IPS DF 19.7 (cell line): ENCODE measurements at places on chromosomes 7 and 10.

- no peak for DNase-seq
Observed at GRCh38 chr7:28088901-28089714, 91.5 kb downstream of the JAZF1 start.

GRCh38 chr7:111676811-111677210 lies 114.5 kb upstream of the IMMP2L start:
- DNase-seq, result no peak

DNA sequence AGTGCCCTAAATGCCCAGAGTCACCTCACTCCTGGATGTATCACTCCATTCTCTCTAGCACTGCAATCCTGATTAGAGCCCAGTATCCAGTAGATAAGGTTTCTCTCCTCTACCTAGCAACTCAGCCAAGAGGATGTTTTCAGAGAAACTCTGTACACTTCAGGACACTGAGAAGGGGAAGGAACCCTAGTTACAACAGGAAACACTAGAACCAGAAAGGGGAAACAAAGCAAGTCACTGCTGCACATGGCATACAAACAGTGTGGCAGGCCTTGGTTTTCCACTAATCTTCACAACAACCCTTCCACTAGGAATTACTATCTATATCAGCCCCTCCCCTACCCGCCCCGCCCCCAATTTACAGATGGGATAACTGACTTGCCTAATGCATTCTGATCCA lies 1.6 kb downstream of the FAM204A start:
- DNase-seq, result no peak

DNA sequence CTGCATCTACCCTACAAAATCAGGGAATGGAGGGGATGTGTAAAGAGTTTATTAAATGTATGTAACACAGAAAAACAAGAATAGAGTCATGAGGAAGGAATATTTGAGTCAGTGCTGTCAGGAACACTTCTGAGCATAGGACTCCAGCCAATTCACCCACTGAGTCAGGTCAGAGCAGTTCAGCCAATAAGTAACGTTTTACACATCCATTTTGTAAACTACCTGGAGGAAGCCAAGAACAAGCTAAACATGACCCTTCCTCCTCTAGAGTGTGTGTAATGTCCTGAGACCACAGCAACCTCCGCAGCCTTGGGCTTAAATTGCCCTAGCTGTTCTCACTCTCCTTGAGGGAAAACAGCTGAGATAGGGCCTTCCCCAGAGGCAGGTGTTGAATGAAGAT lies 691.5 kb upstream of the LRRN3 start:
- no peak for DNase-seq

GRCh38 chr7:129327076-129327475 lies 102.2 kb downstream of the AHCYL2 start:
- no peak for DNase-seq

- DNase-seq, result no peak
Observed at GRCh38 chr10:314871-315270, 179.6 kb downstream of the ZMYND11 start.

GRCh38 chr10:3982746-3983442 lies 197.9 kb upstream of the KLF6 start:
- DNase-seq, result no peak

GRCh38 chr10:90652519-90652918 lies 205.3 kb downstream of the HTR7 start:
- no peak for DNase-seq

GRCh38 chr7:35721288-35721687 lies 26.4 kb upstream of the HERPUD2 start:
- no peak for DNase-seq

DNA sequence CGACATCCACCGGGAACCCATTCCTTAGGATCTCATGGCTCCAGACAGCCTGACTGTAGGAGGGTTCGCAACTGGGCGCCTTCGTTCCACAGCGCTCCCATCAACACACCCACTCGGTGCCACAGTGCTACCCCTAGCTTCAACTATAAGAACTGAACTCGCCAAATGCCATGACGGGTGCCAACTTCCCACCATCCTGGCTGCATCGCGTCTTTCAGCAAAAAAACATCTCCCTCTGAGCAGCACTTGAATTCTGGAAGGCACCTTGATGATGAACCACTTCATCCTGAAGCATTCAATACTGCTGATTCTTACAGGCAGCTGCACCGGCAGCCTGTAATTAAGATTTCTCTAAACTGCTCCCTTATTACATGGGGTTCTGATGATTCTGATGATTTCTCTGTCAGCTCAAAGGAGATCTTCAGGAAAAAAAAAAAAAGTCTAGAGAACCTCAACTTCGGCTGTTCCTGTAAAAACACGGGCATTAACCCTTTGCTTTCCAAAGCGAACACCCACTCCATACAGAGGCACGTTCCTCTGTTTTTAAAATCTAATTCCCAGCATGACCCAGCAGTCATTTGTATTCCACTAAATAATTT lies 1.3 kb downstream of the CYTH3 start:
- no peak for DNase-seq

- DNase-seq, result no peak
Observed at GRCh38 chr7:31553661-31554081, 39.8 kb downstream of the ITPRID1 start.

DNA sequence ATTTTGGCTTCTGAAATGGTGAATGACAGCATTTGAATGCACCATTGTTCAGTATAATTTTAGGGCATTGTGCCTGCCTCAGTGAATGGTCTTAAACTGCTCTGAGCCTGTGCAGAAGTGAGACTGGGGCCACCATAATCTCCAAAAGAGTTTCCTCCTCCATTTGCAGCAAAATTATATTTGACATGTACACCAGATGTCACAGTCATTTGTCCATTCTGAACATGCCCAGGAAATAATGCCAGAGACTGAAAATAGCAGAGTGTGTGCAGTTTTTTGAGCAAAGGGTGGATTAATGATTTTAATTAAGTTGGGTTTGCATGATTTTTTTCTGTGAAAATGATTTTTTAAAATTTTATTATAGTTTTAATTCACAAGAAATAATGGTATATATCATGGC lies 26.4 kb upstream of the SLC35B4 start:
- no peak for DNase-seq

GRCh38 chr10:98301664-98302319 lies 33.8 kb upstream of the LOXL4 start:
- DNase-seq, result no peak

DNA sequence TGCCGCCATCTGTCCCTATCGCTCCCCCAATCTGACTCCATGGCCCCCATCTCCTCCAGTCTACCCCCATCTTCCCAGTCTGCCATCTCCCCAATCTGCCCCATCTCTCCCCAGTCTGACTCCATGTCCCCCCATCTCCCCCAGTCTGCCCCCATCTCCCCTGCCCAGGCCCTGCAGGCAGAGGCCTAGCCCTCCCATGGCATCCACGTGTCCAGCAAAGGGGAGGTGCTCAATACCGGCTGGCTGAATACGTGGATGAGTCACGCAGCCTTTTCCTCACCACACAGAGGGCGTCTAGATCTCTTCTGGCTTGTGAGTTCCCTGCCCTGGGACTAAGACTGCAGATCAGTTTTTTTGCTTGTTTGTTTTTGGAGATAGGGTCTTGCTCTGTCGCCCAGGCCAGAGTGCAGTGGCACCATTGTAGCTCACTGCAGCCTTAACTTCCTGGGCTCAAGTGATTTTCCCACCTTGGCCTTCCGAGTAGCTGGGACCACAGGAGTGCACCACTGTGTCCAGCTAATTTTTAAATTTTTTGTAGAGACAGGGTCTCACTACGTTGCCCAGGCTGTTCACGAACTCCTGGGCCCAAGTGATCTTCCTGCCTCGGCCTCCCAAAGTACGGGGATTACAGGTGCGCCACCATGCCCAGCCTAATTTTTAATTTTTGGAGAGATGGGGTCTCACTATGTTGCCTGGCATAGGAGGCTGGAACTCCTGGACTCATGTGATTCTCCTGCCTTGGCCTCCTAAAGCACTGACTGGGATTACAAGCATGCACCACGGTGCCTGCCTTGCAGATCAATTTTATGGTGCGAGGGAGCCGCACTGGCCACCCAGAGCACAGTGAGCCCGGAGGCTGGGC lies 15.3 kb upstream of the GPR146 start:
- no peak for DNase-seq

- no peak for DNase-seq
Observed at GRCh38 chr10:78053211-78053868, 19.7 kb downstream of the RPS24 start.

GRCh38 chr10:113565364-113565763 lies 12.5 kb downstream of the HABP2 start:
- no peak for DNase-seq

GRCh38 chr7:114405427-114405826 lies 9.2 kb upstream of the FOXP2 start:
- no peak for DNase-seq

DNA sequence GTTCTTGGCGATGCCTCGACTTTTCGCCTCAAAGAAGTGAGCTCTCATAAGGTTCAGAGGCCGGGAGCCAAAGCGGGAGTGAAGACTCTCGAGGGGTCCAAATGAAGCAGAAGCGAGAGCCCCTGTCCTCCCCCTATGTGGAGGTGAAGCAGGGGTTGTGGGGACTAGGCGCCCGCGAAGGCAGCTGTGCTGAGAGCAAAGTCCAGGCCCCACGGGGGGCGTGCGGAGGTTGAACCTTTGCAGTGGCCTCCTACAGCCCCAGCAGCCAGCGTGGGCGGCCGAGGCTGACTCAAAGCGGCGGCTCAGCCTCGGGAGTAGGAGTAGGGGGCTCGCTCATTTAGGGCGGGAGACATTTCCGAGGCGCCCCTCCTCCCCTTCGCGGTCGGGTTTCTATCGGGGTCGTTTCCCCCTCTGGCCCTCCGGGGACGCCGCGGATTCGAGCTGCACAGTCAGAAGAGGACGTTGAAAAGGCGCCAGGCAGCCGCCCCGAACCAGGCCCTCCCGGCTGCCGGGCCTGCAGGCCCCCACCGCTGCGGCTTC lies 553 bp upstream of the ADD3 start:
- DNase-seq, result no peak

- no peak for DNase-seq
Observed at GRCh38 chr10:46285966-46286620, 704 bp upstream of the ANTXRL start.

- no peak for DNase-seq
Observed at GRCh38 chr7:1078985-1079384, 8.9 kb upstream of the GPER1 start.

DNA sequence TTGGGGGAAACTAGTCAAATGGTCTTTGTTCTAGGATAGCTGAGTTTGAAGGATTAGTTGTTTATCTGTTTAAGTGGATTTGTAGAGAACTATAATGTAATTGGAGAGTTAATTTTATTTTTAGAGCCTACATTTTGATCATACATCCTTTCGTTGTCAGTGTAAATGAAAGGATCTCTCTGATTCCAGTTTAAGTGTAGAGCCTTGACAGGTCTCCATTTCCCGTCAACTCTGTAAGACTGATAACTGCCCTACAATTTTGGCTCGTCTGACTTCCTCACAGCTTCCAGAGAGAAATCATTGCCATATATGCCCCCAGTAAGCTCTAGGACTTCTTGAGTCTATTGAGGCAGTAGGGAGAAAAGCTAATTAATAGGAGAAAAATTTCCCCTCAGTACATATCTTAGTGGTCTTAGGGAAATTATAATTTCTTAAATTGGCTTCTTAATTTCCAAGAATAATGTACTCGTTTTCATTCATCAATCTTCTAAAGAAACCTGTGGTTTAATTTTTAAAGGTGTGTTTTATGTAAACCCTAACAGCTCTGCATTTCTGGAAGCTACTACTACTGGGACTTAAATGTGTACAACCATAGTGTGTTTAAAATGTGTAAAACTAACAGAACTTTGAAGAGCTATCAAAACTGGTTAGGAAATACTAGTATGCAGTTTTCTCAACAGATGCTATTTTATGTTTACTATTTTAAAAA lies 3.8 kb downstream of the KMT2E start:
- DNase-seq, result no peak

DNA sequence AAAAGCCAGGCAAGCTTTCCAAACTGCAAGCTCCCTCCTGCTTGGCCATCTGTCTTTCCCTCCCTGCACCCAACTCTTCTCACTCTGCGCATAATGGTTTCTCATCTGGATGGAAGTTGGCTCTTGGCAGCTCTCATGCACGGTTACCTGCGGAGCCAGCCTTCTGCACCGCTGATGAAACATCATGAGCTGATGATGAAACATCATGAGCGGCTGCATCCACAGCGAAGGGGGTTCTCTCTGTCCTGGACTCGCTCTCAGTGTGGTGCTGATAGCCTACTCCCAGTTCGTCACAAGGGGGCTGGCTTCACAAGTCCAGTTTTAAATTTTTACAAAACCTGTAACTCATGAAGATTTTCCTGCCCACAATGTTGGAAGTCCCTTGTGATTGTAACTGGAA lies 457.5 kb downstream of the ACTR3B start:
- no peak for DNase-seq

GRCh38 chr10:67650558-67650957 lies 45.4 kb downstream of the CTNNA3 start:
- DNase-seq, result no peak

DNA sequence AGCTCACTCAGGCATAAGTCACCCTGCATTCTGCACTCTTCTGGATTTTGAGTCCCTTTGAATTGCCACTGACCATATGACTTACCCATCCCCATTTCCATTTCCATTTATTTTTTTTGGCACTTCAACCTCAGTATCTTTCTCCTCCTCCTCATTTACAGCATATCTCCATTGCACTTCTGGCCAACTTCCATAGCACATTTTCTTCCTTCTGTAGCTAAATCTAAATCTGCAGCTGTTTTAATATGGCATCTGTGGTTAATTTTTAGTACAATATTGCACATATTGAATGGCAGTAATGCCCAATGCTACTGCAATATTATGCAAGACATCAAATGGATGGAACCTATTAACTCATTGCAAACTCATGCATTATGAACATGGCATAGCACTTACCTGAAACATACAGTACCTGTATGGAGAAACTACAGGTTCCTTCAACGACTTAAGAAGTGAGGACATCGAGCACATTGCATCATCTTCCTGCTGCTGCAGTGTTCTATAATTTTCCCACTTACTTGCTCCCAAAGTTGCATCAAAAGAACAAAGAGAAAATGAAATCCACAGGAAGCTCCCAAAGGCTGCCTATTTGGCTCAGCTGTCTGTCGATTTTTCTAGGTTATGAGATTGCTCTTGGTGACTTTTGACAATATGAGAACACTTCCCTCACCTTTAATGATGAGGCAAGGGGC lies 55.7 kb downstream of the LRRTM3 start:
- no peak for DNase-seq

DNA sequence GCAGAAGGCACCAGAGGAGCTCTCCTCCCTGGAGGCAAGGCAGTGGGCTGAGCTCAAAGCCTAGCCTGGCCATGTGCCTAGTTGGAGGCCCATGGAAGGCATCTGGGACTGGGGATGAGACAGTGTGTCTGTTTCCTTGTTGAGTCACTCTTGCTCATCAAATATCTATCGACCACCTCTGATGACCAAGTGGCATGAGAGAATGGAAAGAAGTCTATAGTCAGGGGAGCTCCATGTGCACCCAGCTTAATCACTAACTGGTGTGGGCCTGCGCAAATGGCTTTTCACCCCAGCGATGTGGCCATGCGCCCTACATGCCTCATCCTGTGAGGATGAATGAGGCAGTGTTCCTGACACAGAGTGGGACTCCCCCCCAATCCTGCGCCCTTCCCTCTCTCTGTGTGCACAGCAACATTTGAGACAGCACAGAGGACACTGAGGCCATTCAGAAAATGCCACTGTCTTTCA lies 229.9 kb downstream of the RPS24 start:
- no peak for DNase-seq

GRCh38 chr7:105216786-105217185 lies 171.9 kb downstream of the SRPK2 start:
- no peak for DNase-seq

GRCh38 chr7:158101821-158102450 lies 485.7 kb downstream of the PTPRN2 start:
- DNase-seq, result no peak

GRCh38 chr10:124962421-124962820 lies 20.5 kb downstream of the ZRANB1 start:
- no peak for DNase-seq
